ENCODE measurements at places on chromosomes 2 and 18.

GRCh38 chr2:144607891-144608521 is 88.1 kb upstream of the ZEB2 start:
- no peak overlapping the region for H3K4me3 ChIP-seq
- no peaks in the 10 kb centered on the region for H3K4me1 ChIP-seq
- H3K36me3 ChIP-seq, result no peaks in the 10 kb centered on the region
- DNase-seq, result no peak
- no peak overlapping the region for H3K27ac ChIP-seq
- no peaks in the 10 kb centered on the region for H3K27me3 ChIP-seq

DNA sequence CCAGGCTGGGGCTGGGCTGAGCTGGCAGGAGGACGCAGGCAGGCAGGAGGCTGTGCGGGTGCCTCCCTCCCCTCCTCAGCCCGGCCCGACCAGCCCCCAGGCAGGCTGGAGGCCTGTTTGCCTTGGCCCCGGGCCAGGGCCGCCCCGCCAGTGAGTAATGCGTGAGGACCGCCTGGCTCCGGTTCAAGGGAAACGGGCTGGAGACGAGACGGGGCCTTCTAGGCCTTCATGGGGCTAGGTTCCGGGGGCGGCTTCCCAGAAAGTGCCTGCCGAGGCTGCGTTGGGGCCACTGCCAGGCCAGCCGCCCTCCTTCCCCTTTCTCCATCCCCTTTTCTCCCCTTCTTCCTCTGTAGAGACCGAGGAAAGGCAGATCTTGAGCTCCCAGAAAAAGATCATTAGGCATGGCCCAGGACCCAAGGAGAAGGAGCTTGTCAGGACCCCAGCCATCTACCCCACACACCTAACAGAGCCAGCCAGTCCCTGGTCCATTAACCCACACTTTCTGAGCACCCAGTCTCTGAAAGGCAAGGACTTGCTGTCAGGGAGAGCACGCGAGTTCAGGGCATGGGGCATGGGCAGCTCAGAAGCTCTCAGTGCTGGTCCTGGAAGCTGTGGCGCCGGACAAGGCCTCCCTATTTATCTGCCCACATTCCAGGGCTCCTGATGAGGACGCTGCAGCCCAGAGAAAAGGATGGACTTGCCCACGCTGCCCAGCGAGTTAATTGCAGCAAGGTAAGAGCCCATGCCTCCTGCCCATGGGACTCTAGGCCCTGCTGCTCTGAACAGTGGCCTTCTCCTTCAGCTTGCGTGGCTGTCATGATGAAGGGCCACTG is 48.5 kb downstream of the SMAD7 start:
- H3K27ac ChIP-seq, result no peak overlapping the region
- no peak overlapping the region for H3K4me3 ChIP-seq
- no peaks in the 10 kb centered on the region for H3K36me3 ChIP-seq
- H3K4me1 ChIP-seq, result no peaks in the 10 kb centered on the region
- no peak for DNase-seq
- H3K27me3 ChIP-seq, result no peaks in the 10 kb centered on the region

DNA sequence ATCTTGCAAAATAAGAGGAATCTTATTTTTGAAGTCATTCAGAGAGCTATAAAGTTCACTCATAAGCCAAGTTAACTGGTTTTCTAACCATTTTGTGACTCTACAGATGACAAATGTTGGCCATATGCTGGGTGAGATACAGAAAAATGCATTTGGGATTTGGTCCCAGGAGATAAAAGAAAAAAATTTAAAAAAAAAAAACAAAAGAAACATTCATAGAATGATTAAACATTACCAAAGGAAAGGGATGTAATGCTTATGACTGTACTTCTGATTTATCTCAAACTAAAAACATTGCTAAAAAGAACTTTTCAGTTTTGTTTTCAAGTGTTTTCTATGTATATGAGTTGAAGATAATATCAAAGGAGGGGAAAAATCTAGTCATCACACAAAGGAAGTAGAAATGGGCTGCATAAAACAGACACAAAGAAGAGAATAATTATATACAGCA is 43.1 kb downstream of the PELI1 start:
- H3K36me3 ChIP-seq, result no peaks in the 10 kb centered on the region
- H3K4me1 ChIP-seq, result no peaks in the 10 kb centered on the region
- no peak overlapping the region for H3K4me3 ChIP-seq
- no peaks in the 10 kb centered on the region for H3K27me3 ChIP-seq

GRCh38 chr2:199933466-199933865 is 21.8 kb downstream of the TYW5 start:
- no peaks in the 10 kb centered on the region for H3K27me3 ChIP-seq
- no peaks in the 10 kb centered on the region for H3K4me1 ChIP-seq
- H3K4me3 ChIP-seq, result no peak overlapping the region

- H3K27ac ChIP-seq, result no peak overlapping the region
- no peaks in the 10 kb centered on the region for H3K27me3 ChIP-seq
- H3K36me3 ChIP-seq, result peaks cover 27% of the 10 kb centered on the region
- no peak overlapping the region for H3K4me3 ChIP-seq
Measured at GRCh38 chr18:79372461-79372860, 23.3 kb upstream of the NFATC1 start.

GRCh38 chr2:152630466-152630865 is 86.8 kb downstream of the PRPF40A start:
- no peaks in the 10 kb centered on the region for H3K27me3 ChIP-seq
- H3K4me1 ChIP-seq, result no peaks in the 10 kb centered on the region
- H3K4me3 ChIP-seq, result no peak overlapping the region

GRCh38 chr2:157257312-157258252 is at the start of gene GALNT5:
TSS of gene GALNT5 (plus strand) at chr2:157257705. CDS start at chr2:157258083, 378 bp downstream.
- H3K4me3 ChIP-seq, result no peak within 1 kb of the TSS
- no peaks in the 10 kb centered on the region for H3K36me3 ChIP-seq
- no peaks in the 10 kb centered on the region for H3K27me3 ChIP-seq

Measured in naive thymus-derived CD4-positive, alpha-beta T cell (primary cell).